ENCODE measurements at places on chromosomes 7 and 10.
A peak's percentile ranks its signal among the peaks of the same experiment; 100 is the strongest.

DNA sequence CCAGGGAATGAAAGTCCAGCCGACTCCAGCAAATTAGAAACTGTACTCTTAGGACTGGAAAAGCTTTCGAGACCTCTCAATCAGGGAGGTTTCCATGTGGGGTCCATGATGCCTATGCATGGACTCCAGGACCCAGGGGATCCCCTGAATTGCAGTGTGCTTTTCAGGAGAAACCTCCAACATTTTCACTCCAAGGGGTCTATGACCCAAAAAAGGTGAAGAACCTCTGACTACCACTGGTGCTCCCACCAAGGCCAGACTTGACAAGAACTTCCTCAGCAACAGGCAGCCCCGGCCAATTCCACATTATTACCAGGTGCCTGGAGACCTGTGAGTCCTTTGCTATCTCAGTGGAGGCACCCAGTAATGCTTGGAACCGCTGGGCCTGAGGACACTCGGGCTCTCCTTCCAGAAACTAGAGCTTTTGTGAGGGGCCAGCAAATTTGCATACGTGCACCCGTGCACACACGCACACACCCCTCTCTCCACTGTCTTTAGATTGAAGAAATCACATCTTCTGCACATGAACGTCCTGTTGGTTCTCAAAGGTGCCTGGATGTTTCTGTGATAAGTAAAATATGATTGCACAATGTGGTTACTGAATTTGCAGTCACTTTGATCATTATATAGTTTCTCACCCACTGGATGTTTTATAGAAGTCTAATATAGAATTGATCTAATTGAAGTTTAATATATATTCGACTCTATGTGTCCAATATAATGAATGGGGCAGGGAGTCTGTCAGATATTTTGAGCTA is 54.7 kb downstream of the SYPL1 start:
- DNase-seq: no peak

GRCh38 chr7:117875566-117875965 is 2.3 kb upstream of the CTTNBP2 start:
- no peak for DNase-seq

GRCh38 chr10:131574363-131574706 is 262.8 kb upstream of the TCERG1L start:
- no peak for DNase-seq

DNA sequence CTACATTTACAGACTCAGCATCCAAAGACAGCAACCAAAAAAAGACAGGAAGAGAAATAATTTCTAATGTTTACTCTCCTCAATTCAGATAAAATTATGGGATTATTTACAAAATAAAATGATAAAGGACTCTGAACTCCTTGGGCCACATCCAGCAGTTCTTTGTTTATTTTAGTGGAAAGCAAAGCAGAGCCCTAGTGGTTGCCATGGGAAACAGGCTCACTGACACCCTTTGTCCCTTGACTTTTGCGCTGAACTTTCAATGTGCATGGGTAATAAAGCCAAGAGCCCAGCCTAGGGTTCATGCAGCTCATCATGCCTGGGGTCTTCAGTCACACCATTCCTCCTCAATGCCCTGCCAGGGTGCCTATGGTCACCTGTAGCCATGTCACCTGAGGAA is 442.6 kb upstream of the IGFBP3 start:
- no peak for DNase-seq

DNA sequence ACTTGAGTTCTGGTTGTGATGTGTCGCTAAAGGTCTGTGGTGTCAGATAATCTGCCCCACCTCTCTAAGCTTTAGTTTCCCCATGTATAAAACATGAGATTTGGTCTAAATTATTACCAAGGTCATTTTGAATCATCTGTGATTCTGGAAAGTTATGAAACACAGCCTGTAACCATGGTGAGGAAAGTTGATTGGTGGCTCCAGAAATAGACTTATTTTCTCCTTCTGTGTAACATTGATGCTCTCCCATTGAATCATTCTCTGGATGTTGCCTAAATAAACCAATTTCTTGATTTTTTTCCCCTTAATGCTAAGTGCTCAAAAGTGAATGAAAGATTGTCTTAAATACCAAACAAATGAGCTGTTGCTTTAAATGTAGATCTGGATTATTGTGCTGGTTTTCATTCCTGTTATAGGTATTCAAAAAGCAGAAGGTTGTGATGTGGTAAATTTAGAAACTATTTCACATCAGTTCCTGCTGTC is 30.0 kb upstream of the PCGF5 start:
- DNase-seq: no peak

DNA sequence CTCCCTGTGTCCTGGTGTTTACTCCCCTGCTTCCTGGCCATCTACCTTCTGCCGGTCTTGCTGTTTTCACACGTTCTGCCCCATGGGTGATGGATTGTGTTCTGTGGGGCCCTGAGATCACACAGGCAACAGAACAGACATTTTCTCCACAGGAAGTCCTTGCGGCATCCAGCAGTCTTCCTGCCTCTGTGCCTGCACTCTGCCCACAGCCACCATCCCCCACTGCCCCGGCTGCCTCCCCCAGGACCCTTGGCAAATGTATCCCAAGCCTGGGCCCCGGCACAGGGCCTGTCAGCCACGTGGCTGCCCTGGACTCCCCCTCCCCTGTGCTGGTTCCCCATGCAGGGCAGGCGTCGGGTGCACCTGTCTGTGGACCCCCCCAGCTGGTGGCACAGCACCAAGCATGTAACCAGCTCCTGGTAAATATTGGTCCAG is 184.2 kb downstream of the WDR37 start:
- no peak for DNase-seq

DNA sequence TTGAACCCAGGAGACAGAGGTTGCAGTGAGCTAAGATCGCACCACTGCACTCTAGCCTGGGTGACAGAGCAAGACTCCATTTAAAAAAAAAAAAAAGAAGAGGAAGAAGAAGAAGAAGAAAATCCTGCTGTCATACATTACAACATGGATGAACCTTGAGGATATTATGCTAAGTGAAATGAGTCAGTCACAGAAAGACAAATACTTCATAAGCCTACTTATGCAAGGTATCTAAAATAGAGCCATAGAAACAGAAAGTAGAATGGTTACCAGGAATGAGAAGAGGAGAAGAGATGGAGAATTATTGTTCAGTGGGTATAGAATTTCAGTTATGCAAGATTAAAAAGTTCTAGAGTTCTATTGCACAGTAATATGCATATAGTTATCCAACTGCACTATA is 466.5 kb downstream of the PLXNA4 start:
- DNase-seq: no peak

- no peak for DNase-seq
Observed at GRCh38 chr10:121285406-121286196, 312.6 kb downstream of the FGFR2 start.

- no peak for DNase-seq
Observed at GRCh38 chr10:68897336-68897741, 3.8 kb upstream of the DDX50 start.

DNA sequence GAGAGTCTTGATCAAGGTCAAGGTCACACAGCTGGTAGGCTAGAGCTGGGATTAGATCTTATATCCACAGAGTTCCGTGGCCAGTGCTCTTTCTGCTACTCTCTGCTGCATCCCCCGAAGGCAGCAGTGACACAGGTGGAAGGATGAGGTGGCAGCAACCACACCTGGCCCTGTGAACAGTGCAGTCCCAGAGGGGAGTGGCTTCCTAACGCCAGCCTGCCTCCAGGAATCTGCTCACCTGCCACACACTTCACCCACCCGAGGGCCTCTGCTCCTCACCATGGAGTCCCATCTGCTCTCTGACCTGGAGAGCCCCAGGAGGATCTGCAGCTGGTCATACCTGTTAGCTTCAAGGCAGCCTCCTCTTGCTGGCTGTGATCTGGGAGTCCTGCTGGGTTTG is 484.2 kb downstream of the PLXNA4 start:
- no peak for DNase-seq

DNA sequence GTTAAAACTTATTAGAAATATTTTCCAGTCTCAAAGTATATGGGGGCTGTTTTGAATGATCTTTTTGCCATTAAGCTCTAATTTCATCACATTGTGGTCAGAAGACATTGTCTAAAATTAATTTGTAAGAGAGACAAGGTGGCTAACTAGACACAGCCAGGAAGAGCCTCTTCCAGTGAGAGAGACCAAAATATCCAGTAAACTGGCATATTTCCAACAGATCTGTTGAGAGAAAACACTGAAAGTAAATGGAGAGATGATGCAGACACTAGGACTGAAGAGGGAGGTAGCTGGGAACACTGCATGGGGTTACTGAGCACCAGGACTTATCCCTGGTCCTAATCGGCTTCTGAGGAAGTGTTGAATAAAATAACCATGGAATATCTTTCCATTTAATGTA is 101.5 kb upstream of the TAS2R16 start:
- no peak for DNase-seq

- DNase-seq: no peak
Observed at GRCh38 chr10:120392671-120393079, 64.4 kb upstream of the PLPP4 start.

- DNase-seq: no peak
Observed at GRCh38 chr10:116627386-116627933, 6.7 kb downstream of the PNLIPRP2 start.

GRCh38 chr7:157495594-157495993 is 158.8 kb downstream of the DNAJB6 start:
- no peak for DNase-seq

DNA sequence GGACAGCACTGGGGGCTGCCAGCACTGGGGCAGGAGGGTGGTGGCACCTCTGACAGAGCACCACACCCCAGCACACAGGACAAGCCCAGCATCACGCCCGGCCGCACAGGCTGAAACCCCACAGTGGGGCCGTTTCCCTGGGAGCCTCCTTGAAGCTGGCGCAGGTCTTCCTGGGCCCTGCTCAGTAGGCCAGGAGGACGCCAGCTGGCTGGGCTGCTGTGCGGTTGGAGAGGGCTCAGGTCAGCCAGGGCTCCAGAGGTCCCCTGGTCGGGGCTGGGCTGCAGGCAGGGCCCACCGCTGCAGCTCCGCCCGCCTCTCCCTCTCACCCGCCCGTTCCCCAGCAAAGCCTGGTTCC is 137.3 kb downstream of the TCERG1L start:
- DNase-seq: no peak

GRCh38 chr10:112851181-112851580 is 98.9 kb upstream of the TCF7L2 start:
- no peak for DNase-seq

GRCh38 chr7:50914460-50914859 is 131.8 kb upstream of the GRB10 start:
- DNase-seq: no peak

DNA sequence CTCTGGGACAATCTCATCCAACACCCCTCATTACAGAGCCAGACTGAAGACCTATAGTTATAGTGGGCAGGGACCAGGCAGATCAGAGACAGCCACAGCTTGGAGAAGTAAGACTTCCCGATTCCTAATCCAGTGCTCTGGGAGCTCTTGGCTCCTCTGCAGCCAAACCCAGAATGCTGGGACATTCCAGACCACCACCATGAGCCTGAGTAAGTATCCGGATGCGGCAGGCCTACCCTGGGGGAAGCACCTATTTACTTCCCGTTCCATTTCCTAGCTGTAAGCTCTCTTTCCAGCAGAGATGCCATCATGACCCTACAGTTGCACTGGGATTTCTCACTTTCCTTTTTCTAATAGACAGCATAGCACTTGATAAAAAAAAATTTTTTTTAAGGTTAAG is 16.4 kb downstream of the HIP1 start:
- DNase-seq: no peak

DNA sequence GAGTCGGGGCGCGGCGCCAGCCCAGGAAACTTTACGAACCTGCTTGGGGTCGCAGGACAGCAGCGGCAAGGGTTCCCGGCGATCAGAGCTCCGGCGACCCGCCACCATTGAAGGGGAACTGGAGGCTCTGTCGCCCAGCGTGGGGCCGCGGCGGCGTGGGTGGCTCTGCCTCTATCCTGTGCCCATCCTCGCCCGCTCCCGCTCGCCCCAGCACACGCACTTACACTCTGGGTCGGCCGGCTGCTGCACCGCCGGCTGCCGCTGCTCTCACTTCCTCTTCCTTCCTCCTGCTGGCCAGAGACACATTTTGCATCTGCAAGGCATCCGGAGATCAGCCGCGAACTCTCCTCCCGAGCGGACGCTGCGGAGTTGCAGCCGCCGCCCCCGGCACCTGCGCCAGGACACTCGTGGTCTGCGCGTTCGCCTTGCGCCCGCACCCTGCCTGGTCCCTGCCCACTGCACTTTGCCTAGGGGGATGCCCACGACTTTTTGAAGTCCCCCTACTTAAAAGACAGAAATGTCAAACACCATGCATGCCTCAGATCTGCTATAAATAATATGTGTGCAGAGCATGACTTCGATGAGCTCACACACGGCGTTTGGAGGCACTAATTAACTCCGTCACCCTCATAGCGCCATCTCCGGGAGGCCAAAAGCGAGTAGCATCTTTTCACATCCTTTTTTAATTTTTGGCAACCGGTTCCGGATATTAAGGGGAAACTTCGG is at the start of gene ELMO1:
TSS of gene ELMO1 (minus strand) at position 229 of the 726 bp plus-strand sequence. CDS start 106,174 bp downstream, outside the sequence.
- peak; percentile 45 for DNase-seq

- DNase-seq: no peak
Observed at GRCh38 chr7:126398285-126398684, 854.5 kb downstream of the GRM8 start.

GRCh38 chr10:129965959-129966358 is 1.9 kb upstream of the EBF3 start:
- no peak for DNase-seq

DNA sequence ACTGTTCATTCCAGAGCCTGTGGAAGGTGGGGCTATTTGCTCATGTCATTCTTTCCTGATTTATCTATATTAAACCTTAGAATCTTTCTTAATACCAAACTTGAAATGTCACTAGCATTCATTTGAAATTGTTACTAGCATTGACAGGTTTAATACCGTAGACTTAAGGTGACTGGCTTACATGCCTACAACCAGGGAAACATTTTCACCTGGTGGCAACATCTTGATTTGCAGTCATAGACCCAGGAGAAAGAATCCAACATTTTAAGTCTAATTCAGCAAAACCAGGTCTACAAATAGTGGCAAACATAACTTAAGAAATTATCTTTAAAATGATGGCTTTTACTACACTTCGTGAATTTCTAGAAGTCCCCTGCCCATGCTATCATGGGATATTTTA is 353.7 kb downstream of the HTR7 start:
- no peak for DNase-seq

GRCh38 chr10:48444266-48444665 is 137.8 kb downstream of the MAPK8 start:
- no peak for DNase-seq

GRCh38 chr10:122140461-122140902 is 130.6 kb upstream of the BTBD16 start:
- no peak for DNase-seq

GRCh38 chr7:89681448-89681847 is 472.8 kb upstream of the STEAP1 start:
- no peak for DNase-seq

DNA sequence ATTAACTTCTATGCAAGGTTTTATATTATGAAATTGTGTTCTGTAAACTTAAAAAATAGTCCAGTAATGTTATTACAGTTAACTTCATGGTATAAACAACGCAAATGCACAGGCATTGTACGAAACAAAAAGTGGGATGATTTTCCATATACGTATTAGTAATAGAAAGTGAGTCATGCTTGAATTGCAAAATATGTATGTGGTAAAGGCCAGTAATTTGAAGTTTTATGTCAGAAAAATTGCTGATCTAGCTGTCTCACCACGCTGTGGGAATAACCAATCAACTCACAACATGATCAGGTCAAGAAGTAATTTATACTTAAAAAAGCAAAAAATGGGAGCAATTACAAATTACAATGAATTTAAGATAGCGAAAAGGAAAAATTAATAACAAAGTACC is 37.0 kb upstream of the GLI3 start:
- DNase-seq: no peak

Data from activated CD4-positive, CD25-positive, alpha-beta regulatory T cell treated with anti-CD3 and anti-CD28 coated beads, Interleukin-2, amount 50 U/mL, for 16 hours (primary cell).